HFFc6 (cell line): ENCODE measurements at places on chromosomes 3 and 15.

DNA sequence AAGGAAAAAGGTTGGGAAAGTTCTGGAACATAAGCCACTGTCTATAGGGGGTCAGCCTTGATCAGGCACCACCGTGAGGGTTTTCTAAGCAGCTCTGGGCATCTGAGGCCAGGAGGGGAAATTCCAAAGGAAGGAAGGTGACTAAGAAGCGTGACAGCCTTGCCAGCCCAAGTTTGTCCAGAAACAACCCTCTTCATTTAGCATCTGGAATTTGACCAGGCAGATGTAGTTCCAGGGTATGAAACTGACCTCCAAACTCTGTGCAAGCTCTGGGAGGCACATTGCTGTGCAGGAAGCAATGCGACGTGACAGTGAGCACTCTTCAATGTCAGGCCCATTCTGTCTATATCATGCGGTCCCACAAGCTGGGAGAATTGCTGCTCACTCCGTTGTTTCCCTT lies 85.4 kb upstream of the TPM1 start:
- no peak for DNase-seq

GRCh38 chr3:54999159-54999558 lies 71.3 kb upstream of the LRTM1 start:
- peak; percentile 76 for DNase-seq

- no peak for DNase-seq
These were observed 180.9 kb upstream of the THBS1 start for GRCh38 chr15:39400002-39400401.

GRCh38 chr15:63418811-63419210 lies 37.2 kb upstream of the CA12 start:
- DNase-seq: no peak

- DNase-seq: peak; percentile 72
These were observed 80.6 kb downstream of the PCOLCE2 start for GRCh38 chr3:142808103-142808917.

DNA sequence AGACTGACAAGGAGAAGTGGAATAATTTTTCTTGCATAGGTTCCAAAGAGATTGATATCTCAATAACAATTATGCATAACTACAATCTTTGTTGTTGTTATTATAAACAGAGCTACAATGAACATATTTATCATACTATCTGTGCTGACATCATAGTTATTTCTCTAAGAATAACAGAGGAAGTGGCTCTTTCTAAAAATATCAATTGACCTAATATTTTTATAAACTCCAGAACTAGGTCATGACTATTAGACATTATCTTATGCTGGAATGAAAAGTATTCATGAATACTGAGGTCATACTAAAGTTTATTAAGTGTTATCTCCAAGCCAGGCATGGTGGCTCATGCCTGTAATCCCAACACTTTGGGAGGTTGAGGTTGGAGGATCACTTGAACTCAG lies 114.1 kb downstream of the DCLK3 start:
- DNase-seq: peak; percentile 54

- no peak for DNase-seq
These were observed 30.1 kb downstream of the ZDHHC19 start for GRCh38 chr3:196181127-196181546.

DNA sequence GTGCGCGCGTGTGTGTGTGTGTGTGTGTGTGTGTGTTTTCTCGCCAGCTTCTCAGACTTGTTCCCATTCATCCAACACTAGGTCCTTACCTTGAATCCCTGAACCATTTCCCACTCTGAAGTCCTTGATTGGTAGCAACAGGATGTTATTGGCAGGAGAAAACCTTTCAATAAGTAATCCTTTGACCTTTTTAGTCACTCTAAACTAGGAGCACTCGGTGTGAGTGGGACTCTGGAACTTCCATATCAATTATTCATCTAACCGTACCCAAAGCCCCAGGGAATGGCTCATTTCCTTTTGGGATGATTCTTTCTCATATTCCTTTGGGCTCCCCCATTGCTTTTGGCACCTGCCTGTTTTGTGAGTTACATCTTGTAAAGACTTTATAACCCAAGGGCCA lies 140.2 kb upstream of the SPRED1 start:
- DNase-seq: no peak

DNA sequence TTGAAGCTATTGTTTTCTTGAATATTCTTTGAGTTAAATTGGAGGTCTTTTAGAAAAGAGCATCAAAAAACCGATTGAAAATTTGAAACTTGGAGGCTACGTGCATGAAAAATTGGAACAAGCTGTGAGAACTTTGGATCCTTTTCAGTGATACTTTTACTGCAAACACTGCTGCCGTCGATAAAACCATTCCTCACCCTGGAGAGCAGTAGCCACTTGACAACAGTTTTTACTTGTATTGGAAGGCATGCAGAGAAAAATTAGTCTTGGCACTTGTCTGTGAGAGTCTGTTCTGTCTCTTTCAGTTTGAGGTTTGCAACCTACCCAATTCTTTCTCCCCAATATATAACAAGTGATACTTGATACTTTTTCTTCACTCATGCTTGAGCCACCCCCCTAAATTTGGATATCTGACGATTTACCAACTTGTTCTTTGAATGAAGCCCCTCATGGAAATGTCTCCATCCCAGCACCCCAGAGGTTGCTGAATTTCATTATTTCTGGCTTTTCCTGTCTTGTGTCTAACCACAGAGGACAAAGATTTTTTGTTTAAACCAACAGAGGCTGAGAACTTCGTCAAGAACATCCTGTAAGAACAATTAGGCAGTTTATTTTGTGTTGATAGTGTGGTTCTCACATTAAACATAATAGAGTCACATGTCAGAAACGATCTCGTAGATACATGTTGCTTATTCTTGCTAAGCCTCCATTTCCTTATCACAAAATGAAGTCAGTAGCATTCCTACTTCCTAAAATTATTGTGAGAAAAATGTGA lies 307.3 kb upstream of the PLSCR5 start:
- DNase-seq: no peak

- peak; percentile 17 for DNase-seq
These were observed 195.5 kb upstream of the MBNL1 start for GRCh38 chr3:152073267-152073666.

DNA sequence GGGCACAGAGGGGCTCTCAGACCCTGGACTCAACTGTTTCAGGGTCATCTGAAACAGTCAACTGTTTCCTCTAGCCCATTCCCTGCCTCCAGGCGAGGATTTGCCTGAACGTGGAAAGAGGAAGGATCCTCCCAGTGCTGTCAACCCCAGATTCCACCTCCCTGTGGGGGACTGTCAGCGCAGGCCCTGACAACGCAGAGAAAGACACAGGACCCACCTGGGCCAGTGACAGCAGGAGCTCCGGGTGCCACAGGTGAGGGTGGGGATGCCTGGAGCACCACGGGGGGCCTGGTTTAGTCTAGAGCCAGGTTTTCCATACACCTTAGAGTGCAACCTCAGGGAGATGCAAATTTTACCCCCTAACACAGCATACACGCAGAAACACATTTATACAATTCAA lies 19.5 kb upstream of the LAMP3 start:
- no peak for DNase-seq

- DNase-seq: peak; percentile 59
These were observed 47.6 kb downstream of the TXNRD3 start for GRCh38 chr3:126607214-126607908.

GRCh38 chr3:76551739-76552138 lies 488.2 kb upstream of the ROBO2 start:
- no peak for DNase-seq

DNA sequence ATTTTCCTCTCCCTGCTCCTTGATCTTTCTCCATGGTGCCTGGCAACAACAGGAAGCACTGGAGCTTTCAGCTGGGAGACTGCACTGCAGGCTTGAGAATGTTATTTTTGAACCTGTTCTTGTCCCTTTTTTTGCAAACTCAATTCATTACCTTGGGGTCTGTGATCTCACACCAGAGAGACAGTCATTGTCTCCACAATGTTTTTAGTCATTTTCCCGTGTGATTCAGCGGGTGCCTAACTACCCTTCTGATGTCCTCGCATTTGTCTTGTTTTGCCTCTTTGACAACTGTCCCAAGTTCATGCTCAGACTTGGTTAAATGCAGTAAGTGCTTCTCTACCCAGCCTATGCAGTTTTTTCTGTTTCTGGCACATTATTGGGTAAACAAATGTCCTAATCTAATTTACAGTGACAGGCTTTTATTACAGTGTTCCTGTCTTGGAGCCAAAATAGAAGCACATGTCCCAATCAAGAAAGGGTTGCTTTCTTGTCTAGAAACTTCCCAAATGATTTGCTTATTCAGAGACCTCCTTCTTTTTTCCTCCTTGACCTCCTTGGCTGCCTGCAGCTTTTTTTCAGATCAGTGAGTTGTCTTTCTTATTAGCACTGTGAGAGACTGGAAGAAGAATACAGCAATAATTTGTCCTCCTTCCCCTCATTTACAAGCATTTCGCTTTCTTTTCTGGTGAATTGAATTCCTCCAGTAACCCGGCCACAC lies 162.4 kb downstream of the NSUN3 start:
- DNase-seq: peak; percentile 8

DNA sequence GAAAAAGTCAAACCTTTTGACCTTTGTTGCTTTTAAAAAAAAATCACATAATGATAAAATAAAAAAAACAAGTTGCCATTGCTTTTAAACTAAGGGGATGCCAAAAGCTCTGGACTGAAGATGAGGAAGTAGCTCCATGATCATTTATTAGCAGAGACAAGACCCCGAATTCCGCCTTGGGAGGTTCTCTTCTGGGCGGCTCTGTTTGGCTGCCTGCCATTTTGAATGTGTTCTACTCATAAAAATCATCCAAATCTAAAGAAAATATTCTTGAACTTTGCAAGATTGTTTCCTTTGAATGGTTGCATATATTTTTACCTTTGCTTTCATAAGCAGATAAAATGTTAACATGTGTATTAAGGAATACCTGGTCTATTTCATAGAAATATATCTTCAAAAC lies 63.8 kb downstream of the NCEH1 start:
- DNase-seq: no peak

DNA sequence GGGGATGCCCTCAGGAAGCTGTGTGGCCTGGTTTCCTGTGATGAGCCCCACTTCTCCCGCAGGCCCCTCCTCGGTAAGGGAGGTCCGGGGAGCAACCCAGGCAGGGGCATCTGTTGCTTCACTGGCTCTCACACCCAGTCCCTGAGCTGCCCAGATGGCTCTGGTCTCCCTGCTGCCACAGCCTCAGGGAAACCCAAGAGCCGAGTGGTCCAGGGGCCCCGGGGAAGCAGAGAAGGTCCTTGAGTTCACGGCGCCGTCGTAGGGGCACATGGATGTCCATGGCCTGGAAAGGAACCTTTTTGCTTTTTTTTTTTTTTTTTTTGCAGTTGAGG lies 13.3 kb upstream of the LRRC15 start:
- no peak for DNase-seq

GRCh38 chr3:18426597-18427193 lies 1.6 kb upstream of the SATB1 start:
- DNase-seq: no peak

- DNase-seq: no peak
These were observed 249.2 kb downstream of the OPA1 start for GRCh38 chr3:193842029-193842798.

GRCh38 chr3:74633021-74633420 lies 18.6 kb upstream of the CNTN3 start:
- peak; percentile 86 for DNase-seq

DNA sequence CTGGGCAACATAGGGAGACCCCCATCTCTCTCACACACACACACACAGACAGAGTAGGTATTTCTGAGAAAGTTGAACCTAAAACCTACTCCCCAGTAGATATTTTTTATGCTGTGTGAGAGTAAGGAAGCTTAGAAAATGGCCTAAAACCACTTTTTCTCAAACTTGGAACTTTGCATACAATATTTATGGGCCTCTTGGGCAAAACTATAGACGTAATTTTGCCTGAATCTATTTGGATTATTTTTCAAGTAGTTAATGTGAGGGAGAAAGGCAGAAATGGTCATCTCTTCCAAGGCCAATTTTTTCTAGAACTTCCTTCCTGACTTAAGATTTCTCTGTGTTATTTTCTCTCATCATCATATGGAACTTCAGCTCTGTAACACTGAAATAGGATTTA lies 81.7 kb downstream of the ZNF609 start:
- no peak for DNase-seq

- DNase-seq: no peak
These were observed 46.5 kb upstream of the GRIP2 start for GRCh38 chr3:14586611-14587010.

DNA sequence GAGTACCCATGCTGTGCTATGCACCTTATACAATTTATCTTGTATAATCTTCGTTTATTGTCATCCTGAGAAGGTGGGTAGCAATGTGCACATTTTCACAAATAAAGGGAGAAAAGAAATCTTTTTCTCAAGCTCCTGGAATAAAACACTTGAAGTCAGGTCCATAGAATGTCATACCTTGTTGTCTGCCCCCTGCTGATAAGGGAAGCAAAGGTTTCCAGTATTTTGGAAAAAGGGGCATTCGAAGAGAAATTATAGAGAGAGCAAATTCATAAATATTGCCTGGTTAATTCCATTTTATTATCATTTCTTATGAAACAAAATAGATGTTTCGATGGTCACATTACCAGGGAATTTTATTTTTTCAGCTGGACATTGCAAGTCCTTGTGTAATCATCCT lies 277.8 kb downstream of the RAP2B start:
- DNase-seq: no peak

- DNase-seq: peak; percentile 88
These were observed at the start of gene RPUSD2 for GRCh38 chr15:40569129-40569953. RPUSD2 (plus strand) TSS chr15:40569299; CDS start chr15:40569338, 39 bp downstream.

DNA sequence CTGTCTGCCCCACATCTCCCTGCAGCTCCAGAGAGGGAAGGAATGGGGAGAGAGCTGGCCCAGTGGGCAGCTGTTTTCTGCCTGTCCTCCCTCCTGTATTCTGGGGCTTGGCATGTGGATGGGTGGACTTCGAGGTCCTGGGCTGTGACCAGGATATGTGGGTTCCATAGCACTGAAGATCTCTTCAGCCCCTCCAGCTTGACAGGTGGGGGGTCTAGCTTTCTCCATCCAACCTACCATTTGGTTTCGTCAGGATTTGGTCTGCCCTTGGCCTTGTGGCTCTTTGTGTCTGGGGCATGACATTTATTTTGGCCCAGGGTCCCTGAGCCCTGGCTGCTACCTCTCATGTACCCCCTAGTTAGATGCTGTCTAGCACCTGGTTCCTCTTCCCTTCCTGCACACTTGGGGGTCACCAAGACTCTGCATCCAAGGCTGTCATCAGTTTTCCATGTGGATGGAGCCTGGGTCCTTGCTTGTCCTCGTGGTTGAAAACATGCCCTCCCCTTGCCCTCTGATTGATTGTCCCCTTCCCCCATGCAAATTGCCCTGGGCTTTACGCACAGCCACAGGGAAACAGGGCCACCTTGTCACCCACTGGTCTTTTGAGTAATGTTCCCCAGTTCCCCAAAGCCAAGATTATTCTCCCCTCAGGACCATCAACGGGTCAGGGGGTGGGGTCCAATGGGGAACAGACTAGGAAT lies 3.2 kb downstream of the EPHB3 start:
- DNase-seq: no peak
